Stimulated activated CD4-positive, alpha-beta T cell treated with anti-CD3 and anti-CD28 coated beads, Interleukin-1b, Interleukin-23, amount 100 ng/mL, for 1 hour (primary cell): ENCODE measurements at places on chromosomes 13 and 19.

- no peak for DNase-seq
These were observed 491.0 kb downstream of the SLITRK5 start for GRCh38 chr13:88162076-88162702.

- no peak for DNase-seq
These were observed 18.5 kb upstream of the ZNF331 start for GRCh38 chr19:53519446-53519845.

DNA sequence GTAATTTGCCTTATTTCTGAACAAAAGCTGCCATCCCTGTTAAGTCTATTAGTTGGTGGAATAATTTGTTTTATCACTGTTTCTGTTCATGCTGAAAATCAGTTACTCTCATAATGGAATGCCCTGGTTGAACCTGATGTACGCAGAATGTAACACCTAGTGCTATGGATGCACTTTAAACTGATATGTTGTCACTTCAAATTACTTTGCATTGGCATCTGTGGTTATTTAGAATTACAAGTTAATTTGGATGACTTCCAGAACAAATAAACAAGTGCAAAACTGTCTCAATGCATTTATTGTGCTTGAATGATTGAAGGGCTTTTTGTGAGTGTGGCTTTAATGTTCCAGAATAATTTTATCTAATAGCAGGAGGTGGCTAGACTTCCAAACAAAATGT, 368.2 kb upstream of the SLITRK5 start:
- no peak for DNase-seq

GRCh38 chr19:42131149-42132029, 857 bp downstream of the POU2F2 start:
- no peak for DNase-seq

GRCh38 chr19:53165691-53166091, 6.8 kb upstream of the ZNF347 start:
- no peak for DNase-seq

DNA sequence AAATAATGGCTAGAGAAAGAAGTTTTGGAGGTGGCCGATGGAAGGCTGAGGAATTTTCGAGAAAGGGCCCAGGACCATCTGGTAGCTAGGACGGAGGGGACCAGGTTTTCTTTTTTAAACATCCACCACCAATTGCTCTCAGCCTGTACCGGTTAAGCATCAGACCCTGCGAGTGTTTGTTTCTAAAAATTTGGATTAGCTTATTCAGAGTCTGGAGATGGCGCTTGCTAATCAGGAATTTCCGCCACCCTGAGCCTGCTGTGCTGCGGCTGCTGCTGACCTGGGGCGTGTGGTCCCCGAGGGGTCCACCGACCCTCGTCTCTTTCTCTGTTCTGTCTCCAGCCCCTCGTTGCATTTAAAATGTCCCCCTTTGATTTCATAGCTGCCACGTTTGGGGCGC, 2.0 kb downstream of the UHRF1 start:
- DNase-seq, result no peak

DNA sequence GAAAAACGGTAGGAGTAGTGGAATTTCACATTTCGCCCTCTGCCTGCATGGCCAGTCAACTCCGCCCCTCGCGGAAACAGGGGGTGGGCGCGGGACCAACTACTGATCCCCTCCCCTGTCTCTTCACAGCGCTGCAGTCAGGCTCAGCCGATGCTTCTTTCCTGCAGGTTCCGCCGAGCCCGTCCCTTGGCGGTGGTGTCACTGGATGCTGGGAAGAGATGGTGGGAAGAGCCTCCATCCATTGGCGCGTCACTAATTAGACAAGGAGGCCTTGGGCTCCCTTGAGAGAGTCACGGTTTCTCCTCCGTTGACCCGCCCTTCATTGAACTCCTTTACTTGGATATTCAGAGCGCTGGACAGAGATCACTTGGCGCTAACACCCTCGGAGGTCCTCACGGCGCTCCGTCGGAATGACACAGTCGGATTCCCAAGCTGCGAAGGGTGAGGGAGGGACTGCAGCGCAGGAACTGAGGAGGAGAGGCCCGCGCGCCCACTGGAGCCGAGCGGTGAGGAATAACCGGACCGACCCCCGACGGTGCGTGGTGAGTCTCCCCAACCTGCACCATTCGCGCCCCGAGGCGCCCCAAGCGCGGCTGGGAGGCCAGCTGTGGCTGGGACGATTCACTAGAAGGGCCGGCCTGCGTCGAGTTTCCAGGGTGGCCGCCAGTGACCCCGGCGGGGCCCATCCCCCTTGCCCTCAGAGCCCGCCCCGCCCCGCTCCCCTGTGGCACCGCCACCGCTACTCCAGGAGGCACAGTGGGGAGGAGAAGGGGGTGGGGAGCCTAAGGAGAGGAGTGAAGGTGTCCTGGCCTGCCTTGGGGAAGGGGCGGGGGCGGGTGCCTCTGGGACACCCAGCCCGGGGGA, 11.2 kb upstream of the CEACAM21 start:
- DNase-seq, result no peak

- no peak for DNase-seq
These were observed 165.8 kb upstream of the GPR12 start for GRCh38 chr13:26926371-26926770.

GRCh38 chr19:28239270-28239669, 973.7 kb downstream of the UQCRFS1 start:
- no peak for DNase-seq

GRCh38 chr13:46476174-46476573, 76.8 kb upstream of the LRCH1 start:
- DNase-seq, result no peak

DNA sequence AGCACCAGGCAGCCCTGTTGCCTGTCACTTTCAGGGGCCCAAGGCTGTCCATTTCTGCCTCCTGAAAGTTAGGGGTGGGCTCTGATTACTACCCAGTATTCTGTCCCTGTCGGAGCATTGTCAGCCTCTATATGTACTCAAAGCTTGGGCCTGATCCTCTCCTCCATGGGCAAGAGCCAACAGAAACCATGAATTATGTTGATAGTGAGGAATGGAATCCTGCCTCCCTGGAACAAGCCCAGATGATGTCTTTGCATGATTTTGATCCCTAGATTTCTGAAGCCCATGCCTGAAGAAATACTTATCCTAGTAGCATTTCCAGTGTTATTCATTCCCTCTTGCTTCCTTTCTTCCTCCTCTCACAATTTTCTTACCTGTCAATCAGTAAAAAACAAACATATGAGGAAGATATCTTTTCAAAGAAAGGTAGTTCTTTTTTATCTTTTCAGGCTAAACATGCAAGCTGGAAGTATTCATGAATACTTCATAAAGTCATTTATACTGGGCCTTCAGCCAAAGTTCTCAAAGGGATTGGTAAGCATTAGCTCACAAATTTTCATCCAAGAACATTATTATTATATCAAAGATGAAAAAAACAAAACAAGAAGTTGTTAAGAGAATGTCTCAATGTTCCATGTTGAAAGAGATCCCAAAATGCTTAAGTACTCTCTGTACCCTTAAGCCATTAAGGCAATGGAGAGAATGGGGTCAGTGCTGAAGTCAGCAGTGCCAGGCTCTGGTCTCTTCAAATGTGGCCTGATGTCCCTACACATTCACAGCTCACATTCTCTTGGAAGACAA, 171.7 kb downstream of the NHLRC3 start:
- DNase-seq, result no peak

DNA sequence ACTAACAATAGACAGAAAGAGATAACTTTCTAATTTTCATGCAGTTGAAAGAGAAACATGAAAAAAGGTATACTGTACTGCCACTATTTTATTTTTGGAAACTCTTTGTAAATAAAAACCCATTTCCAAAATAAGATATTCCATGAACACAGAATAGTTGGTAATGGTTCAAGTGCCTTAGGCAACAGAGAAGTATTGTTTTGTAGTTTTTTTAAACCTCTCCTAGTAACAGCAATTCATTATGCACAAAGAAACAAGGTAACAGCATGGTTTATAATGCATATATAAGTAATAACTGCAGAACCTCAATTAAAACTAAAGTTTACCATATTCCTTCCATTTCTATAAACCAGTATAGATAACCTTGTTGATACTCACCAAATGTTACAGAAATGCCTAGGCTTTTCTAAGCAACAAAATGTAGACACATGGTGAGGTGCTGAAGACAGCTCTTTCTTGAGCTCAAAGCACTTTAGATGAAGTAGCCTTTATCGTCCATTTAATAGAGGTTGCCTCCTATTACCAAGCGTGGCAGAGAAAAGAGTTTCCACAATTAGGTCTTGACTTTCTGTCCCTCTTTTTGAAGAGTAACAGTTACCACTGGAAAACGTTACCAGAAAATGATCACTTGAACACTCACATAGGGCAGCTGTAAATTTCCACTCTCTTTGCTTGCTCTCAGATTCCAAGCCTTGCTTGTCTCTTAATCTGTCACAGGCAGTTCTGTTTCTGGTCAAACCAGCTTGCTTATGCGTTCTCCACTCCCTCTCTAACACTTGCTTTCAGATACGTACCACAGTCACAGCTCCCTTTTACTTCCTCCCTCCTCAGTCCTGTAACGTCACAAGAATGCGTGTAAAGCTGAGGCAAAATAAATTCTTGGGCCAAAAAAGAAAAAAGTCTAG, 42.9 kb downstream of the CAB39L start:
- no peak for DNase-seq

- no peak for DNase-seq
These were observed 19.0 kb downstream of the NFIX start for GRCh38 chr19:13014101-13014920.

DNA sequence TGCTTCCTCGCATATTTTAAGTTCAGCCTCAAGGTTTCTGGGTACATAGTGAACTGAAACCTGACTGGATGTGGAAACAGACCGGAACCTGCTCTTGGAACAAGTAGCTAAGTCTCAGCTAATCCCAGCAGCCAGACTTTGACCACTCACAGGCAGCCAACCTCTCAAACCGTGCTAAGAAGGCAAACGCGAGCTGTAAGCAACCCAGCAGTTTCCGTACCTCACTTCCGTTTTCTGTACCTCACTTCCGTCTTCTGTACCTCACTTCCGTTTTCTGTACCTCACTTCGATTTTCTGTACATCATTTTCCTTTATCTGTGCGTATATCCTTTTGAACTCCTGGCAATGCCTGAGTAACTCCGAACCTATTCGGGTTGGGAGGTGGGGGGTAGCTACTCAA, 96.8 kb downstream of the SUCLA2 start:
- no peak for DNase-seq

DNA sequence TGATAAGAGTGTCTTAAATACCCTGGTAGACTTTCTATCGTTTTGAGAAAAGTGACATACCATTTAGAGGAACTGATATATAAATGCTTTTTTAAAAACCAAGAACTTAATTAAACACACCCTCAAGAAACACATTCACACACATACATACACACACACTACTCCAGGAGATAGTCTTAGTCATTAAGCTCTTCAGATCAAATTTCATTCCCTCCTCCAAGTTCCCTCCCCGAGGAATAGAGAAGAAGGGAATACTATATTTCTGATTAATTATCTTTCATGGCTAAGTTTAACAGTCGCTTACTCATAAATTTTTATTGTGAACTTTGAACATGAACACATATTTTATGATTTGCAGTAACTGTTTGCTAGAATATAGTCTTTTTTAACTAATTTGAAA, 1109.5 kb downstream of the SLITRK1 start:
- DNase-seq, result no peak

DNA sequence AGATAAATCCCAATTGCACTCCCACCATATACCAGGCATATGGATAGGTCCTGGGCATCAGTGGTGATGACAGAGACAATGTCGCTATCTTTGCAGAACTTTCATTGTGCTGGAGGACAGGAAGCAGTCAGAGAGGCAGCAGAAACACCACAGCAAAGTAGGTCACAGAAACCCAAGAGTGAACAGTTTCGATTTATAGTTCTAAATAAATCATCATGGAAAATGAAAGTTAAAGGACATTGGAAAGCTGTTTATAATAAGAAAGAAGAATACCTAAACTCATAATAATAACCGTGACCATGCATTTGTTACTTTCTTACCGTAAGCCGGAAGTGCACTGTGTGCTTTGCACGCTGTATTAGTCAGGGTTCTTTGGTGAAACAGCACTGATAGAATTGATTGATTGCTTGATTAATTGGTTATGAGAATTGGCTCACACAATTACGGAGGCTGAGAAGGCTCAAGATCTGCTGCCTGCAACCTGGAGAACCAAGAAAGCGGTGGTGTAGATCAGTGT, 38.9 kb downstream of the ALOX5AP start:
- no peak for DNase-seq

DNA sequence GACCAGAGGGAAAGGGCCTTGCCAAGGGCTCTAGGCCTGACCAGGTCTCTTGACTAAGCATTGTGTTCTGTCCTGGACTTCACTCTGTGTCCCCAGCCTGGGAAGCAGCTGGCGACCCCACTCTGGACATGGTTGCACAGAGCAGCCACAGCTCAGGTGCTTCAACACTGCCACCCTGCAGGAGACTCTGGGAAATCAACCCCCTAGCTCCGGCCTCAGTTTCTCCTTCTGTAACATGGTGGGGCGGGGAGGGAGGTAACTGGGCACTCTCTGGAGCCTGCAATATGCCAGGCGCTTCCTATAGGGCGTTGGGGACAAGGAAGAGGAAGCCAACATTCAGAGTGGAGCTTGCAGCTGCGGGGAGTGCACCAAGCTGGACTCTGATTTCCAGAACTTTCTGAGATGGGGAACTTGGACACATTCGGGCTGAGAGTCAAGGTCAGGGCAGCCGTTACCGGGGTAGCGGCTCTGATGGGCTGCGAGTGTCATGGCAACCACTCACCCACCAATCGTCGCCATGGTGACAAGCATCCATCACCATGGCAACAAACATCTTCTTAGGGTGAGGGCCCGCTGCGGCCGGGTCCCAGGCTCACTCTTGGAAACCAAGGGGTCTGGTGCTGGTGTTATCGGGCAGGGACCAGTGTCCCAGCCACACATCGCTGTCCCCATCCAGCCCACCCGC, 12.8 kb downstream of the F2RL3 start:
- no peak for DNase-seq

DNA sequence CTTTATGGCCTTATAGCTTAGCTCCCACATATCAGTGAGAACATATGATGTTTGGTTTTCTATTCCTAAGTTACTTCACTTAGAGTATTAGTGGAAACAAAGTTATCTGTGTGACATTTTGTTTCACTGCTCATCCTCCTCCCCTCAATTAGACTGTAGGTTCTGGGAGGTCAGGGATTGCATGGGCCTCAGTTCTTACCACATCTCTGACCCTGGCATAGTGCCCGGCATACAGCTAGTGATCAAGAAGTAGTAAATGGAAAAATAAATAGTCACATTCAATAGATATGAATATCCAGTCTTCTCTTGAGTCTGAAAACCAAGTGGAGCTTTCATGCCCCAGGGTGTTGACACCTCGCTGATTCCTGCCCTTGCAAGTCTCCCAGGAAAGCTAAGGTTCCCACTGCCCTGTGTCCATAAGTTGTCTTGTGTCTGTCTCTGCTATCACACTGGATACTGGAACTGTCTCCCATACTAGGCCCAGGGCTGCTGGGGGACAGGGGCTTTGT, 249.5 kb upstream of the TSHZ3 start:
- no peak for DNase-seq
